ENCODE measurements at places on chromosomes 12 and 14. TPM values are rescaled to one million over a fixed set of nuclear protein-coding genes. Genes with fewer than 3 reads are reported as not detected.

The TMEM253 gene
- polyA plus RNA-seq = 0.29 TPM

The GYS2 gene
- 0.05 TPM for polyA plus RNA-seq

- no peak for DNase-seq
Observed at GRCh38 chr12:22593864-22594263, 31.1 kb upstream of the ETNK1 start.

DNA sequence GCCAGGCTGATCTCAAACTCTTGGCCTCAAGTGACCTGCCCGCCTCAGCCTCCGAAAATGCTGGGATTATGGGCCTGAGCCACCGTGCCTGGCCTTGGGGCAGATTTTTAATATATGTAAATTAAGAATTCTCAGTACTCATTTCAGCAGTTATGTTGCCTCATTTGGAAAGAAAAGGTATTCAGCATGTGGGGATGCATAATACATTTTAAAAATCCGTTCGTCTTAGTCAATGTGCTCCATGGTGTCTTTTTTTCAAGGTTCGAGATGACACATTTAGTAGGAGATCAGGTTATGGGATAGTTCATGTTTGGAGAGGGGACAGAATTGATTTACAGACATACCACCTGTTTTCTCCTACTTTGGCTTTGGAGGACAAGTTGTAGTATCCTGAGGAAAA is 10.2 kb downstream of the SYNE2 start:
- no peak for DNase-seq

- DNase-seq = no peak
Observed at GRCh38 chr12:53935383-53936341, 3.0 kb upstream of the HOXC13 start.

- DNase-seq = no peak
Observed at GRCh38 chr14:99544991-99545390, 59.0 kb downstream of the CCDC85C start.

- DNase-seq = no peak
Observed at GRCh38 chr12:62724947-62725451, 210.0 kb downstream of the PPM1H start.

DNA sequence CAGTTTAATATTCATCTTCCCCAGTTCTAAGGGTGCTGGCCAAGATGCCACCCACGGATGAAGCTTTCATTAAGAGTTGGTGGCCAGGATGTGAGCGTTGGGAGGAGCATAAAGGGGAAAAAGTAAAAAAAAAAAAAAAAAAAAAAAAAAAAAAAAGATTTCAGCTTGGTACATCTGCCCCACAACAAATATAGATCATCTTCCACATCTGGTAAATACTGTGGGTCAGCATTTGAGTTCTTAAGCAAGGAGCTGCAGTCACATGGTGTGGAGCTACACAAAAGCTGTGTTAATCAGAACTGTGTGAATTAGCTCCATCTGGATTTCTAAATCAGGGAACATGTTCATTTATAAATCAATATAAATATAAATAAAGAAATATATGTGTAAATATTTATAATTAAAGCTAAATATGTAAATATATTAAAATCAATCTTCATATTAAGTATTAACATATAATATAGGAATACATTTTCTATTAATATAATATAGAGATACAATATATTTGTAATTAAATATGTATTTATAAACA is 262.3 kb downstream of the NUAK1 start:
- no peak for DNase-seq

- no peak for DNase-seq
Observed at GRCh38 chr12:129887101-129887500, 16.7 kb downstream of the TMEM132D start.

DNA sequence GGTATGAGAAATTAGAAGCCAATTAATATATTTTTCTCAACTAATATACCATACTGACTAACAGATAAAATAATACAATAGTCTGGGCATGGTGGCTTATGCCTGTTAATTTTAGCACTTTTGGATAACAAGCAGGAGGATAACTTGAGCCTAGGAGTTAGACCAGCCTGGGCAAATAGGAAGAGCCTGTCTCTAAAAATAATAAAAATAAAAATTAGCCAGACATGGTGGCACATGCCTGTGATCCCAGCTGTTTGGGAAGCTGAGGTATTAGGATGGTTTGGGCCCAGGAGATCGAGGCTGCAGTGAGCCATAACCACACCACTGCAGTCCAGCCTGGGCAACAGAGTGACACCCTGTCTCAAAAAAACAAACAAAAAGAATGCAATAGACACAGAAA is 24.7 kb downstream of the KLHDC2 start:
- no peak for DNase-seq

DNA sequence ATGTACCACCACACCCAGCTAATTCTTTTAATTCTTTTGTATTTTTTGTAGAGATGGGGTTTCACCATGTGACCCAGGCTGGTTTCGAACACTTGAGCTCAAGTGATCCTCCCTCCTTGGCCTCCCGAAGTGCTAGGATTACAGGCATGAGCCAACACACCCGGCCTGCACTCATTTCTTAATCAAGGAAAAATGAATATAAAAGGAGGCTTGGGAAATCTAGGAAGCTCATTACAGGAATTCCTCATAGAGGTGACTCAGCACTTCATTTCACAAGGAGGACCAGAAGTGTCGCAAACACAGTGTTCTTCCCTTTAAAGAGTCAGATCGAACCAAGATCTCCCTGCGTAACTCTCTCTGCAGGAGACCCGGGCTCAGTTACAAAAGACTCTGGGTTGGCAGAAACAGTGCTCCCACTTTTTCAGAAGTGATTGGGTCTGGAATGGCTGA is 30.3 kb downstream of the NFKBIA start:
- peak; percentile 33 for DNase-seq
